ENCODE measurements at places on chromosomes 16 and 17. TPM values are rescaled to one million over a fixed set of nuclear protein-coding genes. Genes with fewer than 3 reads are reported as not detected.

Gene PDPR
- total RNA-seq: 14.2 TPM

Gene LGALS9B
- total RNA-seq: not detected

Gene ERN2
- total RNA-seq: under 0.01 TPM

Gene EFCAB3
- not detected for total RNA-seq

Gene PYY
- total RNA-seq: 0.13 TPM

Gene CRHR1
- under 0.01 TPM for total RNA-seq

Gene AANAT
- not detected for total RNA-seq

Gene C17orf113
- 2.1 TPM for total RNA-seq

Gene TMEM100
- total RNA-seq: 101 TPM

Gene PRSS22
- 0.40 TPM for total RNA-seq

Gene TBC1D3
- not detected for total RNA-seq

Gene CHP2
- not detected for total RNA-seq

Gene HOXB2
- total RNA-seq: 28.7 TPM

Gene ZG16
- total RNA-seq: not detected

Gene SPATA22
- 0.52 TPM for total RNA-seq

Gene TMC7
- not detected for total RNA-seq

Gene KRTAP2-3
- total RNA-seq: not detected

Gene NEUROD2
- total RNA-seq: not detected

Gene KRT23
- not detected for total RNA-seq

Gene SBK1
- under 0.01 TPM for total RNA-seq

Gene MYL11
- 21.2 TPM for total RNA-seq

Gene CIAO2B
- 129 TPM for total RNA-seq

Gene C16orf87
- 11.8 TPM for total RNA-seq

Gene NOTUM
- 0.13 TPM for total RNA-seq

Gene TPSB2
- not detected for total RNA-seq

Gene FAM83G
- total RNA-seq: 16.2 TPM

Gene ITGAD
- total RNA-seq: not detected

Gene CACNG4
- total RNA-seq: 0.26 TPM

Gene SOST
- total RNA-seq: not detected

Gene ELMO3
- 2.3 TPM for total RNA-seq

Gene ZNF287
- 5.0 TPM for total RNA-seq

Gene ABR
- total RNA-seq: 21.9 TPM

Gene NT5M
- 1.9 TPM for total RNA-seq

Gene HS3ST6
- total RNA-seq: not detected

Gene HP
- total RNA-seq: 1.9 TPM

Gene NPIPB8
- not detected for total RNA-seq

Gene RBBP6
- total RNA-seq: 63.1 TPM

Gene EFCAB5
- total RNA-seq: not detected

Gene MT3
- total RNA-seq: 0.52 TPM

Gene TEX14
- under 0.01 TPM for total RNA-seq

Gene USP10
- total RNA-seq: 64.3 TPM

Gene TM4SF5
- not detected for total RNA-seq

Gene NME3
- 98.0 TPM for total RNA-seq

Gene CNTNAP4
- total RNA-seq: not detected

Gene PMP22
- total RNA-seq: 42.5 TPM

Gene UTS2R
- 0.13 TPM for total RNA-seq

Gene SLC13A2
- total RNA-seq: not detected

Gene KRTAP4-3
- total RNA-seq: not detected

Gene TPSD1
- not detected for total RNA-seq

Gene PRSS53
- 8.1 TPM for total RNA-seq

Gene HSD11B2
- total RNA-seq: 2.7 TPM
